ENCODE measurements at places on chromosomes 1 and 21. TPM values are rescaled to one million over a fixed set of nuclear protein-coding genes. Genes with fewer than 3 reads are reported as not detected.
A peak's percentile ranks its signal among the peaks of the same experiment; 100 is the strongest.

The CNKSR1 gene
- 0.26 TPM for total RNA-seq

GRCh38 chr21:34593954-34594531 is 20.9 kb downstream of the RCAN1 start:
- no peak for DNase-seq

GRCh38 chr1:221611656-221612046 is 130.2 kb downstream of the DUSP10 start:
- DNase-seq = no peak

GRCh38 chr1:167263819-167264464 is 43.3 kb downstream of the POU2F1 start:
- DNase-seq = peak; percentile 40

GRCh38 chr1:98179151-98179773 is 258.4 kb upstream of the DPYD start:
- no peak for DNase-seq

- no peak for DNase-seq
These were observed 6.5 kb downstream of the PADI4 start for GRCh38 chr1:17314491-17314971.

DNA sequence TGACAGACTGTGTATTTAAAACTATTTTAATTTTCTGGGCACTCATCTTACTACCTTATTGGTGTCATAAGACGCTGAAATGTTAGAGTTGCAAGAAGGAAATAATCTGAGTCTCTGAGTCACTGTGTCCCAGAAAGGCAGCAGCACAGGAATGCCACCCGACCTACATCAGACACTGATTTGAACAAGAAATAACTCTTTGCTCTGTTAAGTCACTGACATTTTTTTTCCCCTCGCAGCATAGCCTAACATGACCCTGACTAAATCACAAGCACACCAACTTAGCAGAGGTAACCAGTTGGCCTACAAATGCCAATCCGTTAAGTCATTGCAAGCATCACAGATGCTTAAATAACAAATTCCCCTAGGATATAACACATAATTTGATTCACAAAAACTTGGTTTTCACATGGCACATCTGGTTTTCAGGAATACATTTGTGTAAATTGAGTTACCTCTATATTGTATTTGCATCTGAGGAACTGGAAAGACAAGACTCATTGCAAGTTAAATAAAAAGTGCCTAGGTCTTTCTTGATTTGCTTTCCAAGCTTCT is 349.1 kb downstream of the SEC16B start:
- peak; percentile 2 for DNase-seq

DNA sequence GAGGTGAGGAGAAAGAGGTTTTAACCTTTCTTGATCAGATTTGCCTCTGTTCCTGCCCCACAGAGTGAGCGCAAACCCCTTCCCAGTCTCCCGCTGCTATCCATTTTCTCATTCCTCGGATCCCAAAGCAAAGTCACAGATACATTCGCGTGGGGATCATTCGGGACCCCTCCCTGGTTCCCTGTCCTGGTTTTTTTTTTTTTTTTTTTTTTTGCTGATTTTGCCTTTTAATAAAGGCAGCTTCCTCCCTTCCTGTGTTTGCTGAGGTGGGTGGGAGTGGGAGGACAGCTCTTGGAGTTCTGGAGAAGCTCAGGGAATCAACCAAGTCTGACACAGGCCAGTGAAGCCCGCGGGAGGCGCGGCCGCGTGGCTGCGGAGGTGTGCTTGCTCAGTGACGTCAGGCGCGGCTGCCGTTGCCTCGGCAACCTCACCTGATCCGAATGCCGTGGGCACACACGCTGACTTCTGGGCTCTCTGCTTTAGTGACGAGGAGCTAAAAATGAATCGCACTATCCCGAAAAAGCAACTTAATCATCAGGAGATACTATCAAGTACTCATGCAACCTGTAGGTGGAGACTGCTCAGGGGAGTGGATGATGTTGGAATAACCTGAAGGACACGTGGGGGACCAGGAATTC is 106.4 kb downstream of the TBX19 start:
- DNase-seq = no peak

GRCh38 chr1:179761296-179761695 is 18.2 kb downstream of the FAM163A start:
- DNase-seq = no peak

GRCh38 chr21:18467715-18468114 is 64.1 kb upstream of the TMPRSS15 start:
- DNase-seq = no peak

DNA sequence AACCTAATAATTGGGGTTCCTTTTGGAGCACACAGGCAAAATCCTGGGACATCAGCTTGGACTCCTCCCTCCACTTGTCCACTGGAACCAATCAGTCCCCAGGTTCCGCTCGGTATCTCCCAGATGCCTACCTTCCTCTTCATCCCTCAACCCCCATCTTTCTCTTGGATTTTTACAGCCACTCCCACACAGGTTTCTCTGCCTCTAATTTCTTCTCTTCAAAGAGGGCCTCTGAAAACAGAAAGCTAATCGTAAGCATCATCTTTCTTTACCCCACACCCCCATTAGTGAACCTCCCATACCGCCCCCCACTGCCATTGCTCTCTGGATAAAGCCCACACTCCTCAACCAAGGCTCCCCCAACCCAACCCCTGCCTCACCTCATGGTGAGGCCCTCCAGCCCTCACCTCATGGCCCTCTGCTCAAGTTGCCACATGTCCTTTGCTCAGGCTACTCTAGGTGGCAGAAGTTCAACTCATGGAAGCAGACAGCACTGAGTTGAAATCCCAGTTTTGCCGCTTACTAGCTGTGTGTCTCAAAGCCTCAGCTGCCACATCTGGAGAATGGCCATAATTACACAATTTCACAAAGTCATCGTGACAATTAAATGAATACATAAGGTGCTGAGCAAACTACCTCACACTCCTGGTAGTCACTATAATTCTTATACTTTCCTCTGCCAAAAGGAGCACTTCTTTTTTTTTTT is 18.1 kb upstream of the WASF2 start:
- DNase-seq = no peak

The CDCA8 gene
- 29.3 TPM for total RNA-seq

The LCE2C gene
- total RNA-seq = not detected

- no peak for DNase-seq
These were observed 429.8 kb upstream of the VAMP3 start for GRCh38 chr1:7341145-7341905.
